ENCODE measurements at places on chromosomes 3 and 15.

- DNase-seq = no peak
Measured at GRCh38 chr15:100930306-100930848, 11.2 kb downstream of the LRRK1 start.

DNA sequence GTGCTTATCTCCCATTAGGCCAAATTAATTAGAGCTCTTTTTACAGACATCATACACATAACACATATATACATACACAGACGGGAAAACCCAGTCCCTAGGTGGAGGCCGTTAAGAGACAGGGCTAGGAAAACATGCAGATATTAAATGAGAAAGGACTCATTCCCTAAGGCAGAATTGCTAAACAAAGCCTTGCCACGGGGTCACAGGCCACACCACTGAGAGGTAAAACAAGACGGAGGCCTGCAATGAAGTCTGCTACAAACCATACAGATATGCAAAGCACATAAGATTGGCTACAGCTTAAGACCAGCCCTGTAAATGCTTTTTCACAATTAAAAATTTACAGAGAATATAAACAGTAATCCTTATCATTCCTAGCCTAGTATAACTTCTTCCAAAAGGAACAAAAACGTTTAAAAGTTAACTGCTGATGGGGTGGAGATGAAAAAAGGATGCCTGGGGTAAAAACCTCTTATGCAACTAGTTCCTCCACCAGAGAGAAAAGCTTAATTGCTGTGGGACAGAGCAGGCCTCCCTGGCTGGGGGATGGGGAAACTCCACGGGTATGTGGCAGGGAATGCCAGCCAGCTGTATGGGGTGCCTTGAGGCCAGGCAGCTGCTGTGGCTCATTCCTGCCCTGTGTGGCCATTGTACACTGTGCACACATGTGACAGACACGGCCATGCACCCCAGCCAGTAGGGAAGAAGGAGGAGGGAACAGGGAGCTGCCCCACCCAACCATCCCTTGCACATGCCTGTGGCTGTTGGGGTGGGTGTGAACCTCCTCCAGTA is 481.4 kb upstream of the LMCD1 start:
- DNase-seq = no peak

- no peak for DNase-seq
Measured at GRCh38 chr3:63857311-63857710, 6.3 kb downstream of the THOC7 start.

GRCh38 chr15:74170071-74170844 is 3.3 kb upstream of the ISLR start:
- no peak for DNase-seq

- no peak for DNase-seq
Measured at GRCh38 chr3:10729439-10729838, 86.6 kb upstream of the SLC6A11 start.

- DNase-seq = no peak
Measured at GRCh38 chr15:63381301-63382204, at the start of gene CA12. CA12 (minus strand) TSS chr15:63381846; CDS start chr15:63381720, 126 bp downstream.

- no peak for DNase-seq
Measured at GRCh38 chr3:180000500-180000899, 36.2 kb downstream of the PEX5L start.

- no peak for DNase-seq
Measured at GRCh38 chr15:97876281-97876675, 84.2 kb upstream of the ARRDC4 start.

- DNase-seq = no peak
Measured at GRCh38 chr3:132354916-132355702, 37.9 kb downstream of the ACP3 start.

GRCh38 chr15:27479296-27480140 is 508.5 kb downstream of the GABRG3 start:
- DNase-seq = no peak

DNA sequence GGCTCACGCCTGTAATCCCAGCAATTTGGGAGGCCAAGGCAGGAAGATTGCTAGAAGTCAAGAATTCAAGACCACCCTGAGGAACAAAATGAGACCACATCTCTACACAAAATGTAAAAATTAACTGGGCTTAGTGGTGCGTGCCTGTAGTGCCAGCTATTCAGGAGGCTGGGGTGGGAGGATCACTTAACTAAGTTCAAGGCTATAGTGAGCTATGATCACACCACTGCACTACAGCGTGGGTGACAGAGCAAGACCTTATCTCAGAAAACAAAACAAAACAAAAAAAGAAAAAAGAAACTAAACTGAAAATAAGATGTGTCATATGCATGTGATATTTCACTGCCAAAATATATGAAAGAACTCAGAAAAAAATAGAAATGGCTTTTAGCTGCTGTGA is 243.3 kb upstream of the CCDC54 start:
- DNase-seq = no peak

- no peak for DNase-seq
Measured at GRCh38 chr15:33329457-33329856, 18.7 kb downstream of the RYR3 start.

Data from AML-193 (cell line).